ENCODE measurements at places on chromosomes 1 and 21.

- peak; percentile 86 for DNase-seq
These were observed 44.5 kb upstream of the PRRX1 start for GRCh38 chr1:170619241-170620028.

DNA sequence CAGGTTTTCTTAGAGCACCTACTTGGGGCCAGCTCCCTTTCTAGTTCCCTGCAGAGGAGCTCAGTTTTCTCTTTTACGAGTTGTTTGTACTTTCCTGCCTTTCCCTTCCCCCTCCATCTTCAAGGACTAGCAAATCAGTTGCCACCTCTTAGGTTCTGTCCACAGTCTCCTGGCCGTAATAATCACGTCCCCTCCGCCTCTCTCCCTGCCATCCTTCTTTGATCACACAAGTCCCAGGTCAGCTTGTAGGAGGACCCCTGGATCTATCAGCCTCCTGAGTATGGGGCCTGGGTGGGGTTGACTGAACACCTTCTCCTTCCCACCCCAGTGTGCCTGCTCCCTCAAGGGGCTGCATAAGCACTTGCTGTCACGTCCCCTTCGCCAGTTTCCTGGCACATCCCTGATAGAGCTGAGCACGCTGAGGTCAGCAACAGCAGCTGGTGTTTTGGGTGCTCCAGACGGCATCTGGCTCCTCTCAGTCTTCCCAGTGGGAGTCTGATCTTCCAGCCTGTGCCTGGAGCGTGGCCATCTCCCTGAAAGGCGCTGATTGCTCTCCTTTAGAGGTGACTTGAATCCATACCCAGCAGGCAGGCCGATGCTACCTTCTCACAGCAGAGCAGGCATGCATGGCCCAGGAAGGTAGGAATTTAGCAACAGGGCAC lies 216.1 kb upstream of the TMEM51 start:
- no peak for DNase-seq

DNA sequence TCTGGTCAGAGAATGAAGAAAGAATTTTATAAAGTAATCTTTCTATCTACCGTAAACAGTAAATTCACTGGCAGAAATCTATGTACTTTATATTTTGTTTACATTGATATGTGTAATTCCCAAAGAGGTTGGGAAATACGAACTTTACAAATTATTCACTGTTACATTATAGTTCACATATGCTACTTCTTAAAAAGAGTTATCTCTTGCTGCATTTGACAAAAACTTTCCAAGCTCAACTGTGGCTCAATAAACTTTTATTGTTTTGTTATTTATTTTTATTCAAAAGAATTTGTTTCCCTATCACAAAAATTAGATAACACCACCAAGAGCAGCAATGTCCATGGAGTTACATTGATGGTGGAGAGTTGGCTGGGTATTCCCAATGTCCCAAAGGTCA lies 201.2 kb upstream of the TNR start:
- no peak for DNase-seq

GRCh38 chr1:205797168-205797567 lies 15.8 kb downstream of the SLC41A1 start:
- DNase-seq, result no peak

DNA sequence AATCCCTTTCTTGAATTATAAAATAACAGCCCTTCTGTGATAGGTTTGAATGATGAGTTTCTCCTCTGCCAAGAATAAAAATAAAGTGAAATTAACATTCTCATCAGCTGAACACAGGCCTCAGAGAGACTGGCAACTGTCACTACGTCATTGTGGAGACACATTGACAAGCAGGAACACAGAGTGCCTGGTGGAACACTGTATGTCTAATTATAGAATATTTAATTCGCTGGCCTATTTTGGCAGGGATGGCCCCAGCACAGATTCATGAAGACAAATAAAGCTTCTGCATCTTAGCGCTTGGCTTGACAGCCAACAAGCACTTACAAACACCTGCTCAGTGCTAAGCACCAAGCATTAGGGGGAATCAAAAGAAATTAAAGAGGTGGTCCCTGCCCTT lies 52.0 kb upstream of the SMYD2 start:
- no peak for DNase-seq

- no peak for DNase-seq
These were observed 23.2 kb downstream of the TRIM45 start for GRCh38 chr1:117098287-117098890.

DNA sequence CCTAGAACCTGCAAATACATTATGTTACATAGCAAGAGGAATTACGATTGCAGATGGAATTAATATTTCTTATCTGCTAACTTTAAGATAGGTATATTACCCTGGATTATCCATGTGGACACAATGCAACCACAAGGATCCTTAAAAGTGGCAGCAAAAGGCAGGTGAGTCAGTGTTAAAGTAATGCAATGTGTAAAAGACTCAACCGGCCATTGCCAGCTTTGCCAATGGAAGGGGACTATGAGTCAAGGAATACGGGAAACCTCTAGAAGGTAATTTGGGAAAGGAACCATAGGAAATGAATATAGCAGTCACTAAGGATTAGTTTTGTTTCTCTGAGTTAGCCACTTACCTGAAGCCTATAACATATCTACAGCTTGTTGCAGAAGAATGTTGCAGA lies 692.1 kb upstream of the ZP4 start:
- no peak for DNase-seq

DNA sequence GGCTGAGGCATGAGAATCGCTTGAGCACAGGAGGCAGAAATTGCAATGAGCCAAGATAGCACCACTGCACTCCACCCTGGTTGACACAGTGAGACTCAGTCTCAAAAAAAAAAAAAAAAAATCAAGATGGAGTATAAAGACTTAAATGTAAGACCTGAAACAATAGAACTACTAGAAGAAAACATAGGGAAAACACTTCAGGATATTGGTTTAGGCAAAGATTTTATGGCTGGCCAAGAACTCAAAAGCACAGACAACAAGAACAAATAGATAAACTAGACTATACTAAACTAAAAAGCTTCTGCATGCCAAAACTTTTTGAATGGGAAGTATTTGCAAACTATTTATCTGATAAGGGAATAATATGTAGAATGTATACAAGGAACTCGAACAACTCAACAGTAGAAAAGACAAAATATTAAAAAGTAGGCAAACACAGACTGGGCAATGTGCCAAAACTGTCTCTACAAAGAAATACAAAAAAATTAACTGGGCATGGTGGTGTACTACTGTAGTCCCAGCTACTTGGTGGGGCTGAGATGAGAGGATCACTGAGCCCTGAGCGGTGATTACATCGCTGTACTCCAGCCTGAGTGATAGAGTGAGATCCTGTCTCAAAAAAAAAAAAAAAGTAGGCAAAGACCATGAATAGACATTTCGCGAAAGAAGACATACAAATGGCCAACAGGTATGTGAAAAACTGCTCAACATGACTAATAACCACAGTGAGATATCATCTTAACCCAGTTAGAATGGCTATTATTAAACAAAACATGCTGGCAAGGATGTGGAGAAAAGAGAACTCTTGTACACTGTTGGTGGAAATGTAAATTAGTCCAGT lies 25.3 kb downstream of the DTL start:
- no peak for DNase-seq

DNA sequence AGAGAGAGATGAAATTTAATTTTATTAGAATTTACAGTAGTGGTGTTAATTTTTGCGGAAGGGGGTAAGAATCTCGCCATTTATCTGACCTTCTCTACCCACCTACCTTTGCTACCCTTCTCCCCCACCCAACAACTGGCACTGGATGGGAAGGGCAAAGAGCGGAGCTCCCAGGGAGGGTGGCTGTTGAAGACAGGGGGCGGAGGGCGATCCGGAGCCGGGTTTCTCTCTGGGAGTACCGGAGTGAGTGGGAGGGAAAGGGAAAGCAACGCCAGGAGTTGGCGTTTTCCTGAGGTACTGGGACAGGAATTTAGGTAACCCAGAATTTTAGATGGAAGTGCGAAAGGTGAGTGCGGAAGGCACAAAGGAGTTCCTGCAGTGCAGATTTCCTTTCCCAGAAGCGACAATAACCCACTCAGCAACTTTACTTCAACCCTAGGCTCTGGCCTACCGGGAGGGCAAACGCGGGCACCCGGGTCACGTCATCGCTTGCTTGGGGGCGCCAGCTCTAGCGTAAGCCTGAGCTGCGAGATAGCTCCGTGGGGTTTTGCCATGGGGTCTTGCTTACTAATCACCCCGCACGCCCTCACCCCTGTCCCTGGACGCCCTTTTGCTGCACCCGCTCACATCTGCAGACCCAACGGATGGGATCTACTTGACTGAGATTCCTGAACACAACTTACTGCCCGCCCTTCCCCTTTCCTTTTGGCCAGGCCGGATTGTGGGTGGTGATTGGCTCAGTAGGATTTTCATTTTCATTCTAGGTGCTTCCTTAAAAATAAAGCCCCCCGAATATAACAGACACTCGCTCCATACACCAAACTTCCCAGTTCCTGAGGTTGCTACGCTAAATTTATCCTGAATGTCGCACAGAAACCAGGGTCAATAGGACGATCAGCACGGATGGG lies 413.0 kb upstream of the ESRRG start:
- no peak for DNase-seq

DNA sequence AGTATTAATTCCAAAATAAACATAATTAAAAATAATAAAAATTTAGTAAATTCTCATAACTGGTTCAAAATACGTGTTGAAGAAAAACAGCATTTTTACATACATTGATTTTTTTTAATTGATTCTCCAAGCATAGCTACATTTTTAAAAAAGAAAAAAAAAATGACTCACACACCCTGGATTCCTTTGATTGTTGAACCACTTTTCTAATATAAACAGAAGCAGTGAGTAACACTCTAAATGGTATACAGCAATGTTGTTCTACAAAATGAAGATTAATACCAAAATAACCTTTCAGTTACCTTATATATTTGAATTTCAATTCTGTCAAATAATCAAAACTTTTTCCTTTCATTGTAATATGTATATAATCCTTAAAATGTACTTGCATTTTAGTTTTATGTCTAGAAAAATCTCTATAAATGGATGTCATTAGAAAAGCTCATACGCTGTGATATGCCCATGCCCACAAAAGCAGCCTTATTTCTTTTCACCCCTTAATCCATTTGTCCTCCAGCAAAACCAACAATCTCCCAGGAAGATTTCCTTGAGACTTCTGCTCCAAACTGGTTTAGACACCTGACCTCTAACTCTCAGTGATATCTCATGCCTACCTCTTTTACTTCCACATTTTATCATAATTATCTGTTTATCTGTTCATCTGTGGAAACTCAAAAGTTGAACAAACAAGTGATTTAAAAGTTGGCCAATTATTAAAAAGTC lies 246.4 kb upstream of the NR5A2 start:
- peak; percentile 42 for DNase-seq
